ENCODE measurements at places on chromosomes 3 and 15.

GRCh38 chr3:115648559-115648958 is 25.2 kb downstream of the GAP43 start:
- no peak for DNase-seq

DNA sequence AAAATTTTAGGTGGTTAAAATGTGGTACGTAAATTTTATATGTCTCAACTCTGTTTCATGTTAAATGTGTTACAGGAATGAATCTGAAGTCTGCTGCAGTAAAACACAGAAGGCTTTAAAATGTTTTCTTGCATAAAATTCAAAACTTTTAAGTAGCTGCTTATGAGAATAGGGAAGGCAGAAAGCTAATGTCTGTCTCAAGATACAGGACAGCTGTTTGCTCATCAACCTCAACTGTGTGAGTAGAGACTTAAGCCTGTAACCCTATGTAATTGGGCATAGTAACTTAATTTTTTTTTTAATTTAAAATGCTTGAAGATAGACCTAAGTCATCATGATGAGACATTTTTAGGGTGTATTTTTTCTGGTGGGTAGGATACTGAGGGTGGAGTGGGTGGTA is 38.9 kb downstream of the ZFAND6 start:
- no peak for DNase-seq

DNA sequence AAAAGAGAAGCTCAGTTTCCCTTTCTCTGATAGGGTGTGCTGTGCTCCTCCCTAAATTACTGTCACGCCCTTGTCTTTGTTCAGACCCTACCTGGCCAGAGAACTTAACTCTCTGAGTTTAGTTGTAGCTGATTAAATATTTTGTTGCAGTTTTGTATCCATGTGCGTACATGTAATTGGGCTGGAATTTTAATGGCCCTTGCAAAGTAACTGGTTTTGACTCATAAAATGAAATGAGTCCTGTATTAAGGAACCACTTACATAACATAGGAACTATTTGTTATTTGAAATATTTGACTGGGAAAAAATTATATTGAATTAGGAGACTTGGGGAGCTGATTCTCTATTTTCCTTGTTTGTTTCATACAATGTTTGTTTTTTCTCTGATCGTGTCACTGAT is 80.2 kb downstream of the LRRK1 start:
- no peak for DNase-seq

DNA sequence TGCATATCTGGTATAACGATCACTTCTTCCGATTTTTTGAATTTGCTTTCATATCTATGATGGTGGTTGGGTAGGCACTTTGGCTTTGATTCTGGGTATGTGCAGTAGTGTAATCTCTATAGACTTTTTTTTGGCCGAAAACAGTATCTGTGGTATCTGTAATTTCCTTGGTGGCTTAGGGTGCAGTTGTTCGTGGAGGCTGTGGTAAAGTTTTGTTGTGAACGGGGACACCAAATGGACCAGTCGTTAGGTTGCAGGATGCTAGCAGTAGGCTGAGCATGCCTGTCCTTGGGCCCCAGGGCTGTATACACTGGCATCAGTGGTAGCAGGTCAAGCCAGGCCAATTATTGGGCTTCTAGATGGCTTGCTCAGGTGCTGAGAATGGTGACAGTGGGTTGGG is 55.2 kb downstream of the CCDC66 start:
- DNase-seq: no peak

- DNase-seq: no peak
These were observed 43.7 kb downstream of the BDH1 start for GRCh38 chr3:197511853-197512635.
